Karpas-422 (cell line): ENCODE measurements at places on chromosomes 16 and 17. TPM values are rescaled to one million over a fixed set of nuclear protein-coding genes. Genes with fewer than 3 reads are reported as not detected.

DNA sequence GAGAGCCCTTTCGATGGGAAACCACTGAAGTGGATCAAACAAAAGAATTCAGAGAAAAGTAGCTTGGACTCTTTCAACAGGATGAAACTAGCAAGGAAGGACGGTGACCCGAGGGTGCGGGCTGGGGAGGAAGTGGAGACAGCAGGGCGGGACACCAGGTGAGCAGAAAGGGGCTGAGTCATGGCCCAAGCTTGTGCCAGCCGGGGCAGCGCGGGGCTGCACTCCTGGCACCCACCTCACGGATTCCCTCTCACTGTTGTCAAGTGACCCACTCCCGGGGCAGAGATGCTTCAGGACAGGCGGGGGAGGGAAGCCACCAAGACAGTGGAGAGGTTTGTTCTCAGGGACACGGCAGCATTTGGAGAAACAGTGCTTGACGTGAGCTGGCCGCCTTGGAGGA is 10.7 kb upstream of the RNF222 start:
- no peak for DNase-seq

- DNase-seq: no peak
Measured at GRCh38 chr16:16923479-16923878, 544.5 kb downstream of the NPIPA7 start.

GRCh38 chr16:58201163-58201562 is 3.3 kb upstream of the CSNK2A2 start:
- DNase-seq: no peak

GRCh38 chr17:70916469-70916868 is 747.1 kb downstream of the KCNJ2 start:
- no peak for DNase-seq

- no peak for DNase-seq
Measured at GRCh38 chr16:19831678-19832077, 53.0 kb downstream of the GPRC5B start.

The SHPK gene
- 5.4 and 11.6 TPM in 2 replicates for total RNA-seq

The ACADVL gene
- total RNA-seq: 245 and 371 TPM in 2 replicates
